ENCODE measurements at places on chromosomes 1 and 21. TPM values are rescaled to one million over a fixed set of nuclear protein-coding genes. Genes with fewer than 3 reads are reported as not detected.

DNA sequence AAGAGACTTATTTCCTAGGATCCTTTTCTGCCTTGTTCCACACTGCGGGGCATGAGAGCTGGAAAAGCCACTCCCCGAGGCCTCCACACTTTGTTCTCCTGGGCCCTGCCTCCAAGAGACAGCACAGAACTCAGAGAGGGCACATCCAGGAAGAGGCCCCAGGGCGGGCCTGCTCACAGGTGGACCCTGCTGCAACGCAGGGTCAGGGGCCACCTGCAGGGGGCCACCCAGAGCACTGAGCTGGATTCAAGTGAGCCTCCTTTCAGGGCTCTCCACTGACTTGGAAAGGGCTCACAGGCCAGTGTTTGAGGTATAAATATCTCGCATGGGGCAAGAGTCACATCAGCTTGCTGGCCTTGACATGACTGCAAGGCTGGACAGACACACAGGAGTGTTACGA is 4.8 kb downstream of the RGS16 start:
- H3K4me3 ChIP-seq = no peak overlapping the region
- peaks cover 25% of the 10 kb centered on the region for H3K4me1 ChIP-seq
- DNase-seq = no peak
- H3K36me3 ChIP-seq = peaks cover 37% of the 10 kb centered on the region
- no peaks in the 10 kb centered on the region for H3K27me3 ChIP-seq

DNA sequence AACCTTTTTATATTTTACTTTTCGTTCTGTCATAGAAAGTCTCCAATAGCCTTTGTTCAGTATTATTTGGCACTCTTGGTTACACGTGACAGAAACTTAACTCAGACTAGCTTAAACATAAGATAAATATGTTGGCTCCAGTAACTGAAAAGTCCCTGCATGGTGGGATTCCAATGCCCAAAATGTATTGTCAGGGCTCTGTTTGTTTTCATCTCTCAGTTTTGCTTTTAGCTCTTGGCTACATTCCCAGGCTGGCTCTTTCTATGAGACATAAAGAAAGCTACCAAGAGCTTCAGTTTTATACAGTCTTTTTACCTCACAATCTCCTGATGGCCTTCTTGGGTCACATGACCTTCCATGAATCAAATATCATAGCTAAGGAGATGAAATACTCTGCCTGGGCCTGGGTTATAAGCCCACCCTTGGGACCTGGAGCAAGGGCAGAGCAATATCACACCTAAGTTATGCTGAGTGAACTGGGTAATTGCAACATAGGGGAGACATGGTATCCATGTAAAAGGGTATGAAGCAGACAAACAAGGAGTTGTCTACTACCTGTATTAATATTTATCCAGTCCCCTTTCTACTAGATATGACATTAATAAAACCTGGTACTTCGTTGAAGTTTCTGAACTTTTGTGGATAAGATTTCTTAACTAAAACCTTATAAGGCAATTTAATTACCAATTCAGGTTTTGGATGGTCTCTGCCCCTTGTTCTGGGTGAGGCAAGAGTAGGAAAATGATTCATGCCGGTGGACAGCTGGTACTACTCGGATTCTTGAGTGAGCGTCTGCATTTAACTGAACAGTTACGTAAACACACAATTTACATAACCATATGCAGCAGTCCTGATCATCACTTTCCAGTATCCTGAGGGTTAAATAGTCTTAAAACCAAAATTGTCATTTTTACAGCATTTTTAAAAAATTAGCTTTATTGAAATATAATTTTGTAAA is 442.3 kb downstream of the GPATCH2 start:
- H3K27me3 ChIP-seq = no peaks in the 10 kb centered on the region
- no peak for DNase-seq
- H3K4me1 ChIP-seq = no peaks in the 10 kb centered on the region

DNA sequence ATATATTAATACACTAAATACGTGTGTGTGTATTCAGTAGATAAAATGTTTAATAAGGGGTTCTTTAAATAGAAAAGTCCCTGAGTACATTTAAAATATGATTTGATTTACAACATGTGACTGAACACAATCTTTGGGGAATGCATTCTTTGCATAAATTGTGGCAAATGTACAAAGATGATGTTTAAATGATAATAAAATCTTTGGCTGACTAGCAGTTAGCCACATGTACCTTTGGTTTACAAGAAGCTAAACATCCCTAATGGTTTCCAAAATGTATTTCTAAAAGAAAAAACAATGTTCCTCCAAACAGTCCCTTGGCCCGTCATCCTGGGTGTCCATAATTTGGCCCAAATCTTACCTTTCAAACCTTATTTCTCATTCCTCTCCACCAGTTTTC is 106.4 kb upstream of the MARK1 start:
- no peak overlapping the region for H3K4me3 ChIP-seq
- H3K36me3 ChIP-seq = no peaks in the 10 kb centered on the region
- no peak for DNase-seq
- no peak overlapping the region for H3K27ac ChIP-seq
- H3K4me1 ChIP-seq = no peaks in the 10 kb centered on the region

- H3K4me3 ChIP-seq = no peak overlapping the region
- no peak for DNase-seq
- no peaks in the 10 kb centered on the region for H3K4me1 ChIP-seq
- H3K27ac ChIP-seq = no peak overlapping the region
- H3K27me3 ChIP-seq = 0 out of 2 replicates have a peak, but pooled peaks cover 3% of the 10 kb centered on the region
- no peaks in the 10 kb centered on the region for H3K36me3 ChIP-seq
Measured at GRCh38 chr1:90784186-90784847, 67.2 kb upstream of the BARHL2 start.

DNA sequence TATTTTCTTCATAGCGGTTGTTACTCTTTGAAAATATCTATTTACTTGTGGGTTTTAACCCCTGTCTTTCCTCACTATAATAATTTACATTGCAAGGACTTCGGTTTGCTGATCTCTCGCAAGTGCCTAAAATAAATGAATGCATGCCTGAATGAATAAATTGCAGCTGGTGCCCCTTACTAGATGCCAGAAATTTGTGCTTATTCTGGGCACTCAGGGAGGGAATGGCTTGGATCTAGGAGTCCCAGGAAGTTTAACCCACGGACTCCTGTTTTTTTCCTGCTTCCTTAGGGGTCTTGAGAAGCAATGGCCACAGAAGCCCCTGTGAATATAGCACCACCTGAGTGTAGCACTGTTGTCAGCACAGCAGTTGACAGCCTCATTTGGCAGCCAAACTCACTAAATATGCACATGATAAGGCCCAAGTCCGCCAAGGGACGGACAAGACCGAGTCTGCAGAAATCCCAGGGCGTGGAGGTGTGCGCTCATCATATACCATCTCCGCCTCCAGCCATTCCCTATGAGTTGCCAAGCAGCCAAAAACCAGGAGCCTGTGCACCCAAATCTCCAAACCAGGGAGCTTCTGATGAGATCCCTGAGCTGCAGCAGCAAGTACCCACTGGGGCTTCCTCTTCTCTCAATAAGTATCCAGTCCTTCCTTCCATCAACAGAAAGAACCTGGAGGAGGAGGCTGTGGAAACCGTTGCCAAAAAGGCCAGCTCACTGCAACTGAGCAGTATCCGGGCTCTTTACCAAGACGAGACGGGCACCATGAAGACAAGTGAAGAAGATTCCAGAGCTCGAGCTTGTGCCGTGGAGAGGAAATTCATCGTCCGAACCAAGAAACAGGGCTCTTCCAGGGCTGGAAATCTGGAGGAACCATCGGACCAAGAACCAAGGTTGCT is 4.2 kb upstream of the PLA2G2C start:
- no peak for DNase-seq
- H3K27ac ChIP-seq = no peak overlapping the region
- no peak overlapping the region for H3K4me3 ChIP-seq
- no peaks in the 10 kb centered on the region for H3K36me3 ChIP-seq
- peaks cover 75% of the 10 kb centered on the region for H3K27me3 ChIP-seq
- H3K4me1 ChIP-seq = no peaks in the 10 kb centered on the region

GRCh38 chr1:235945775-235946570 is 79.3 kb upstream of the LYST start:
- no peak for DNase-seq
- H3K4me1 ChIP-seq = peaks cover 30% of the 10 kb centered on the region
- H3K27ac ChIP-seq = peak overlapping the region; percentile 49
- H3K36me3 ChIP-seq = no peaks in the 10 kb centered on the region
- no peak overlapping the region for H3K4me3 ChIP-seq

DNA sequence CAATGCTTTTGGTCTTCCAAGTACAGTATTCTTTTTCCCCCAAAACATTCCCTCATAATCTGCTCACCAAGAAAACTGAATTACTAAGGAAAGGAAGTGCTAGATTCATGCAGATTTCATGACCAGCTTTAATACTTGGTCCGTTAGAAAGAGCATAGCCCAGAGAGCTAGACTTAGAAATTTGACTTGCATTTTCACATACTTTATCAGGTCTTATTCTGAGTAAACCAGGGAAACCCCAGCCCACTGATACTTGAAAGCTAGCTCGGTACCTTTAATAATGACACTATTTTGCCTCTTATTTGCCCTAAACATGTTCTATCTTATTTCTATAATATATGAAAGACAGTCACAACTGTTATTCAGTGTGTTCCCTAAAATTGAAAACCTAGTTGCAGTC is 204.5 kb downstream of the TTLL7 start:
- no peaks in the 10 kb centered on the region for H3K36me3 ChIP-seq
- H3K4me3 ChIP-seq = no peak overlapping the region
- no peaks in the 10 kb centered on the region for H3K27me3 ChIP-seq

GRCh38 chr1:18569811-18570545 is 60.7 kb upstream of the PAX7 start:
- H3K27ac ChIP-seq = no peak overlapping the region
- no peaks in the 10 kb centered on the region for H3K36me3 ChIP-seq
- H3K27me3 ChIP-seq = peaks cover 32% of the 10 kb centered on the region
- no peaks in the 10 kb centered on the region for H3K4me1 ChIP-seq
- no peak overlapping the region for H3K4me3 ChIP-seq
- no peak for DNase-seq

DNA sequence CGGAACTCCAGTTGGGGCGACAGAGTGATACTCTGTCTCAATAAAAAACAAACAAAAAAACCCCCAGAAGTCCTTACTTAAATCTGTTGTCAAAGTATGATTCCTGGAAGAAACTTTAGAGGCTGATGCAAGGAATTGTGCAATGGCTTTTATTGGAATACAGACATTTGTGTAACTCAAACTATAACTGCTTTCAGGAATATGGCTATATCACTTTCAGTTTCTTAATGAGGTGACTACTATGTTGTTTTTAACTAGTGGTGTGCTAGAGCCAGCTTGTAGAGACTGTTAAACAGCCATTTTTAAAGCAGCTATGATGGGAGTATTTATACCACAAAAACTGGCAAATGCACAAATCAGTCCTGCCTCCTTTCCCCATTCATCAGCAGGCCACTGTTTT is 22.7 kb upstream of the DNAJC28 start:
- H3K27me3 ChIP-seq = no peaks in the 10 kb centered on the region
- no peak overlapping the region for H3K4me3 ChIP-seq
- peaks cover 79% of the 10 kb centered on the region for H3K36me3 ChIP-seq
- H3K4me1 ChIP-seq = no peaks in the 10 kb centered on the region

- H3K36me3 ChIP-seq = no peaks in the 10 kb centered on the region
- DNase-seq = no peak
Measured at GRCh38 chr1:205436776-205437410, 15.0 kb upstream of the LEMD1 start.

GRCh38 chr1:195788721-195789120 is 819.5 kb downstream of the KCNT2 start:
- no peak overlapping the region for H3K4me3 ChIP-seq
- no peaks in the 10 kb centered on the region for H3K27me3 ChIP-seq
- H3K4me1 ChIP-seq = no peaks in the 10 kb centered on the region
- H3K36me3 ChIP-seq = no peaks in the 10 kb centered on the region
- no peak overlapping the region for H3K27ac ChIP-seq
- DNase-seq = no peak

Gene FASLG
- total RNA-seq = not detected

Gene EXTL1
- not detected for total RNA-seq

Data from SJSA1 (cell line).